ENCODE measurements at places on chromosomes 12 and 14.

- DNase-seq: no peak
Observed at GRCh38 chr14:100994082-100994481, 90.6 kb upstream of the RTL1 start.

- DNase-seq: no peak
Observed at GRCh38 chr12:75020068-75020557, 189.5 kb downstream of the KCNC2 start.

- no peak for DNase-seq
Observed at GRCh38 chr12:54033980-54034784, 1.3 kb downstream of the HOXC5 start.

DNA sequence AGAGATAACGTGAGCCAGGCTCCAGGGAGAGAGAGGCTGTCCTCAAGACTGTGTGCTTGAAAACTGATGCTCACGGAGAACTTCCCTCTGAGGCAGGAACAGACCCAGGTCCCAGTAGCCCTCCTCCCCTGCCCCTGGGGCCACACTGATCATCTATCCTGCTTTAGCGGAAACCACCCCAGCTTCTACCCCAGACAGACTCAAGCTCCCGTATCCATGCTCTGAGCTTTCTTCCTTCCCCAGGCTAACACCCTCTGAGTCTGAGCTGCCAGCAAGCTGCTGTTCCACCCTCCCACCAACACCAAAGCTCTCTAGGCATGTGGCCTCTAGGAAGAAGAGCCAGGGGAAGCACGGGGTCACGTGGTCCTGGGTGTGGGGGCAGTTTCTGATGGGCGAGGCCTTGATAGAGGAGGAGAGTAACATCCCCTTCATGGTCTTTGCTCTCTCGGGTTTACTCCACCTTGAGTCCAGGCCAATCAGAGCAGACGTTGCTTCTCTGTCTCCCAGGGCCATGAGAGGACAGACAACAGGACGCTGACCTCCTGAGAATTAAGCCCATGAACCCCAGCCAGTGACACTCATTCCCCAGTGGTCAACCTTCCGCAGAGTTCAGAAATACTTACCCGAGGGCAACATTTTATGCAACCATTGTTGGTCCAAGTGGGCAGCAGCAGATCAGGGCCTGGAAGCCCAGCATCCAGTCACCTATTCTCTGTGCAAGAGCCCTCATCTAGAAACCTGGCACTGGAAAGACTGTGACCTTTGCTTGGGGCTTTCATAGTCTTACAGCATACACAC, 1.4 kb downstream of the PCK2 start:
- peak; percentile 57 for DNase-seq

DNA sequence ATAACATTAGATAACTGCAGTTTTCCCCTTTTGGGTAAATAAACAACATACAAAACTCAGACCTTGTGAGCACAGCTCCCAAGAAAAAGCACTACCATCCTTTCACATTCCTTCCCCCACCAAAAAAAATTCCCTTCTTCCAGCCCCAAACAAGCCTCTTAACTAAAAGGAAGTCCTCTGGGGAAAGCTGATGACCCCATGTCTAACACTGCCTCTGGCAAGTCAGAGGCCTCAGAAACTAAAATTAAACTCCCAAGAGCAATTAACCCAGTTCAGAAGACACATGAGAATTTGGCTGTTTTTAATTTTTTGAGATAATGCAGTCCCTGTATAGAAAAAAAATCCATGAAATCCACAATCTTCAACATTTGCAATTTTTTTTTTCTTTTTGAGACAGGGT, 127.7 kb downstream of the SPTSSA start:
- DNase-seq: no peak

GRCh38 chr12:42119085-42119633, 25.5 kb downstream of the GXYLT1 start:
- no peak for DNase-seq

- DNase-seq: no peak
Observed at GRCh38 chr12:85155791-85156190, 119.6 kb downstream of the LRRIQ1 start.

GRCh38 chr12:13000925-13001774, 1.1 kb upstream of the HEBP1 start:
- DNase-seq: peak; percentile 40

- DNase-seq: no peak
Observed at GRCh38 chr12:3016191-3016590, 57.0 kb downstream of the TEAD4 start.

- DNase-seq: no peak
Observed at GRCh38 chr12:14332482-14332881, 33.0 kb upstream of the ATF7IP start.

DNA sequence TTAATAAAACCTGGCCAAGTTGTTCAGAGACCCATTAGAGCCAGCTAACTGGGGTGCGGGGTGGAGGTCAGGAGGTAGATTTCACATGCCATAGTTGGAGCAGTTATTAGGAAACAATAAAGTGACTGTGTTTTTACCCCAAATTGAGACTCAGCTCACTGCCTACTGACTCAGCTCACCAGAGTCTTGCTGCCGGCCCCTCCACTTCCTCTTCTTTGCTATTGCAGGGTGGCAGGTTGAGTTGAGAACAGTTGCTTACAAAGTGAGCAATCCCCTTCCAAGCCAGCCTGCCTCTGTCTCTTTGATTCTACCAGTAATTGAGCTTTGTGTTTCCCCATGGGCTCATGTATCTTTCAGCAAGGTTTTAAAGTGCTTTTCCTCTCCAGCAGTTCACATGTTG, 12.9 kb downstream of the ST8SIA1 start:
- DNase-seq: peak; percentile 47

DNA sequence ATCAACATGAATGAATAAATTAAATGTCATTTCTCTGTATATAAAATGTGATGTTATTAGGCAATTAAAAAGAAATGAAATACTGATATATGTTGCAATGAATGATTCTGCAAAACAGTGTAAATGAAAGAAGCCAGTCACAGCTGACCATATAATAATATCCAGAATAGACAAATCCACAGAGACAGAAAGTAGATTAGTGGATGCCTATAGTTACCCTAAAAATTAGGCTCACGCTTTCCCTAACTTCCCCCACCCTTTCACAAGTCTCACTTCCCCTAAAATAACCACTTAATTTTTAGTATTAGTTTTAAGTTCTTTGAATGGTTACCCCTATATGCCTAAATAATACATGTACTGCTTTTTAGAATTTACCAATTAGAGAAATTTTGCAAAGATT, 348.9 kb upstream of the FAR2 start:
- DNase-seq: no peak

GRCh38 chr12:109709401-109709991, 4.1 kb upstream of the FAM222A start:
- no peak for DNase-seq

- peak; percentile 30 for DNase-seq
Observed at GRCh38 chr14:106845286-106846087, 1319.1 kb downstream of the TMEM121 start.

DNA sequence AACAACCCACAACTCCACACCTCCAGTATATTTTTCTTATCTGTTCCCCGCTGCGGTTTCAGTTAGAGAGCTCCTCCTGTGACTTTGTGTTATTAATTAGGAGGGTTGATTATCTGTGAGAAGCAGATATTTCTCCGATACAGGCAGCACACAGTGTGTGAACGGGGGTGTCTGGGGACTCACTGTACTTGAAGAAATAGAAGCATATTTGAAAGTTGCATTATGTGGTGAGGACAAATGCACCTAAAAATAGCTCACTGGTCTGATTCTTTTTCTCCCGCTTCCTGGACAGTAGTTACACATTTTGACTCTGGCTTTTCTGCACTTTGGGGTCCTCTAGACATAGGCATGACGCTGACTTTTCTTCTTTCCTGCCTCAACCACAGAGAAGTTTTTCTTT, 277.7 kb downstream of the VRK1 start:
- DNase-seq: no peak

- no peak for DNase-seq
Observed at GRCh38 chr14:65804439-65805112, 392.0 kb downstream of the FUT8 start.

- no peak for DNase-seq
Observed at GRCh38 chr12:64225626-64226025, 3.5 kb upstream of the KICS2 start.

DNA sequence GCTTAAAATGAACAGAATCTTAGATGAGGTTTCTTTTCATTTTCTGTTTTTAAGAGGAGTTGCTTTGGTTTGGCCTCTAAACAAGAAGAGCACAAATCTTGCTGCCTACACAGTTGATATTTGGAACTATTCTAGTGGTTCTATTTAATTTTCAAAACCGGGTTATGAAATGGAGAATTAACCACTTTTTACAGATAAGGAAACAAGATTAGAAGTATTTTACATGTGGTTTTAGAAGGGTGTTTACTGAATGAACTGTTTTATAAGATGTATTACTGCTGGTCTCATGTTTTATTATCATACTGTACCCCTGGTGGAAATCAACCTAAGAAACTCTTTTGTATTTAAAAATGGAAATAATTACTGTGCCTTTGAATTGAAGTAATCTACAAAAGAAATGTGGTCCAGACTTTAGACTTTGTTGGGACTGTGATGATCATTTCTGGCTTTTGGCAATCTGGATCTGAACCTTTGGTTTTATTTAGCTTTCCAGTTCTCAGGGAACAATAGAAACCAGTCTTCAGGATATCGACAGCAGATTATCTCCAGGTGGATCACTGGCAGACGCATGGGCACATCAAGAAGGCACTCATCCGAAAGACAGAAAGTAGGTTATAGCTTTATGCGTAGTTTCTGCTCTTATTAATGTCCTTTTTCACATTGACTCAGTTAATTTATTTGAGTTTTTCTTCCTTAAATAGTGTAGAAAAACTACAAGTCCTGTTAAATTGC, 43.2 kb downstream of the TBK1 start:
- DNase-seq: no peak

DNA sequence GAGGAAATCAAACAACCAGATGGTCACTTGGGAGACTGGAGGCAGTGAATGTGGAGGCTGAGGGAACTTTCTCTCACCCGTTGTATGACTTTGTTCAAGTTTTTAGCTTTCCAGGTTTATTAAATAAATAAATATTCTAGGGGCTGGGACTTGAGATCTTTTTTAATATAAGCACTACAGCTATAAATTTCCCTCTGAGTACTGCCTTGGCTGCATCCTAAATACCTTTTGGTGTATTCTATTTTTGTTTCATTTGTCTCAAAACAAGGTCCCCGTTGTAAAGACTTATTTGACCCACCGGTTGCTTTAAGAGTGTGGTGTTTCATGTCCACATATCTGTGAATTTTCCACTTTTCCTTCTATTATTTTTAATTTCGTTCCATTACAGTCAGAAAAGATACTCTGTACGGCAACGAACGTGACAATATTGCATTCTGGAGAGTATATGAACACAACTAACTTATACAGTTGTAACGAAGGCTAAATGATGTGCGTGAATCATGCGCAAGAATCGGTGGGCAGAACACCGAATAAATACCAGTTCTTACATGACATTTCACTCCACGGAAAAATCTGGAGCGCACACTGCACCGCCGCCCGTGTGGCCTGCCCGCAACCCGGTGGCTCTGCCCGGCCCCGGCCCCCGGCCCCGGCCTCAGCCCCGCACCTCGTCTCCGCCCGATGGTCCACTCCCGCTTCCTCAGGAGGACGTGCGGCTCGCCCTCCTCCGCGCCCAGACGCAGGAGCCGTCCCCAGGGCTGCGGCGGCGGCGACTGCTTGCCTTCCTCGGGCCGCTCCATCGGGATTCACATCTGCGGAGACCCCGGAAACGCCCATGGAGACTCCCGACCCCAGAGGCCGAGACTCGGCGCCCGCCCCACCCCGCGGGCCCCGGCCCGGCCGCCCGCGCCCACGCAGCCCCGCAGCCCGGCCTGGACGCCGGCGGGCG, 602 bp downstream of the CHFR start:
- no peak for DNase-seq

DNA sequence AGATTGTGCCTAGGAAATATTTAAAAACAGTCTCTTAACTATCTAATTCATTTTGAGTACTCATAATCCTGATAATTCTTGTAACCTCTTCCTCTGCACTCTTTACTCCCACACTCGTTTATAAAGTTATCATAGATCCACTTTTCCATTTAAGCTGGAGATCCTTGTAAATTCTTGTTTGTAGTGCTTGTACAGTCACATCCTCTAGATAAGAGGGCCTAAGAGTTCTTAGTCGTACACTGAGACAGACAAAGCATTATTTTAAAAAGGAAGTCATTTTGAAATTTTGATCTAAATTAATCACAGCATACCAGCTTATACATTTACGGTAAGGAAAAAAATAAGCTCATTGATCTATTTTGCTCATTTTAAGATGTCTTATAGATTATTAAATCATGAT, 42.5 kb downstream of the LMO3 start:
- no peak for DNase-seq

- DNase-seq: no peak
Observed at GRCh38 chr14:72962829-72963312, 36.6 kb downstream of the DCAF4 start.

DNA sequence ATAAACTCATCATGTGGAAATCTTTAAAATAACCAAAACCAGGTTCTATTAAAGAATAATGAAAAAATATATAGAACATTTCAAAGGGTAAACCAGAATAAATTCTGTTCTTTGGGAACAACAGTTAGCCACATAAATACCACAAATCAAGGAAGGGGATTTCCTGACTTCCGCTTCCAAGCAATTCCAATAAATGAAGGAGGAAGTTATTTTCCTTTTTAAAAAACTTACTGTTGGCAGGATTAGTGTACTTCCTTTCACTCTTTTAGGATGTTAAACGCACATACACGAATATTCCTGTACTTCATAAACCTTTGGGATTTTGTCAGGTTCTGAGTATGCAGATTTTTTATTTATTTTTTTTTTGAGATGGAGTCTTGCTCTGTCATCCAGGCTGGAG, 13.7 kb upstream of the LIMA1 start:
- no peak for DNase-seq

- no peak for DNase-seq
Observed at GRCh38 chr14:58861586-58861985, 223.8 kb downstream of the DACT1 start.

GRCh38 chr12:68611806-68612160, 1.1 kb downstream of the RAP1B start:
- no peak for DNase-seq

- DNase-seq: no peak
Observed at GRCh38 chr14:54127526-54127925, 170.9 kb upstream of the BMP4 start.

DNA sequence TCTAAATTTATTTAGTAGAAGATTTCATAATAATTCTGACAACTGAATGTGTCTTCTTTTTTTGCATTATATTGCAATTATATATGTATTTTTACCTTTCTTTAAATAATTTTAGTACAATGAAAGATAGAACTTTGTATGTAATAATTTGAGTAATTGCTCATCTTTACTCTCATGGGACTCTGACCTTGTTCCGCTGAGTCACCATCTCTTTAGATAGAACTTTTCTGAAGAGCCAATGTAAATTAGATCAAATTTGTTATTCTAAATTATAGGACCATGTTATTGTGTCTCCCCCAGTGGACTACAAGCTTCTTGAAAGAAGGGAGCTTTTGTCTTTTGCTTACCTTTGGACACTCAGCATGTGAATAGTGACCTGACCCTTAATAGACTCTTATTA, 96.1 kb downstream of the TRHDE start:
- no peak for DNase-seq

Data from CD4-positive, alpha-beta T cell treated with Interferon alpha-2 for 1 hour (primary cell).